ENCODE measurements at places on chromosomes 12 and 14.

GRCh38 chr12:98945864-98946263, 300.8 kb downstream of the APAF1 start:
- no peak for DNase-seq

- no peak for DNase-seq
These were observed 9.2 kb downstream of the PCBP2 start for GRCh38 chr12:53461059-53461458.

- no peak for DNase-seq
These were observed 32.3 kb upstream of the ATP2B1 start for GRCh38 chr12:89740943-89741342.

DNA sequence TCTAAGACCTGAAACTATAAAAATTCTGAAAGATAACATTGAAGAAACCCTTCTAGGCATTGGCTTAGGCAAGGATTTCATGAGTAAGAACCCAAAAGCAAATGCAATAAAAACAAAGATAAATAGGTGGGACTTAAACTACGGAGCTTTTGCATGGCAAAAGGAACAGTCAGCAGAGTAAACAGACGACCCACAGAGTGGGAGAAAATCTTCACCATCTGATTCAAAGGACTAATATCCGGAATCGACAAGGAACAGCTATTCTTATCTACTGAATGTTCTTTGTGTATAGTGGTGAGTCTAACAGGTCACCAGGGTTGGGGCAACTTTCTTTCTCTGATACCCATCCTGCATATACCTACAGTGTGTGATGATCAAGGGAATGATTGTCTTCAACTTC, 198.6 kb downstream of the CCDC91 start:
- no peak for DNase-seq

DNA sequence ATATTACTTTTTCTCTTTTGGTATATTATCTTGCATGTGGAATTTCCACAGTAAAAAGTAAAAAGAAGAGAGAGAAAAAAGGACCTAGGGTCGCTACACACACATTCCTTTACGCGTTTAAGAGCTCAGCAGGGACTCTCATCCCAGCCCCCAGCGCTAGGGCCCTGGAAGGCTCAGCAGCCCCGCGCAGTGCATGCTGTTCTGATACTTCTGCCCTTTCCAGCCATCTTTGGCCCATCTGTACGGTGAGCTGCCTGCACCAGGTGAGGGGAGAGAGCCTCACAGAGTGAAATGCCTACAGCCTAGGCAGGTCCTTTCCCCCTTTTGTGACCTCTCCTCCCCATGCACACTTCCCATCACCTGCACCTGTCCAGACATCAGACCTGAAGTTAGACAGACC, 1.6 kb upstream of the LTBR start:
- DNase-seq, result no peak

GRCh38 chr12:119661882-119662281, 6.1 kb upstream of the PRKAB1 start:
- no peak for DNase-seq

GRCh38 chr12:54424224-54424623, 5.2 kb upstream of the ITGA5 start:
- DNase-seq, result no peak

DNA sequence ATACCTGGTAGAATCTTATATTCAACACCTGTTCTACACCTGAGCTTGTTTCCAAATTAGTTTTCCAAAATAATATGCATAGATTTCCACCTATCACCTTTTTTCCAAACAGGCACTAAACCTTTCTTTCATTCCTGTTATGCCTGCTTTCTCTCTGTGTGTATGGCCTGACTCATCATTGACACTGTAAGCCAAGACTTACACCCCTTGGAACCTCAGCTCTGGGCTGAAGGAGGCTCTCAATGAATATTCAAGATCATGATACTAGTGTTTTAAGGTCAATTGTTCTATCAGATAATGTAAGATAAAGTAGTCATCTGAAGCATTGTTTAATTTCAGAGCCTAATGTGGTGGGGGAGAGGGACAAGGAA, 1193.3 kb downstream of the FLRT2 start:
- DNase-seq, result no peak

All from AG04449 (cell line).